HL-60 (cell line): ENCODE measurements at places on chromosomes 2 and 18.

- DNase-seq = no peak
Observed at GRCh38 chr18:66895631-66896030, 291.7 kb upstream of the CDH19 start.

GRCh38 chr2:36584148-36584794 is 13.7 kb downstream of the FEZ2 start:
- DNase-seq = no peak

- DNase-seq = no peak
Observed at GRCh38 chr2:37418956-37419355, 74.5 kb downstream of the QPCT start.

DNA sequence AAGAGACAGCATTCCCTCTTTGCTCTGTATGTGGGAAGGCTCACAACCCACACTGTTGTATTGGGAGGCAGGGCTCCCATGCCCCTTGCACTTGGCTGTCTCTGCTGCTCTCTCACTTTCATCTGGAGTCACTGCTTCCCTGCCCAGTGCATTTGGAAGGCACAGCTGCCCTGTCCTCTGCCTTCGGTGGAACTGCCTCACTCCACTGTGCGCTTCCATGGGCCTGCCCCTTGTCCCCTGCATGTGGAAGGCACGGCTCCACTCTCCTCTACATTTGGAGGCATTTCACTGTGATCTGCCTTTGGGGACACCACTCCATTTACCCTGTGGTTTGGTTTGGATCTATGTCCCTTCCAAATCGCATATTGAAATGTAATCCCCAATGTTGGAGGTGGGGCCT is 9.1 kb upstream of the PROM2 start:
- DNase-seq = no peak

- no peak for DNase-seq
Observed at GRCh38 chr2:156115338-156115737, 217.2 kb downstream of the NR4A2 start.

GRCh38 chr18:60163622-60164021 is 209.0 kb downstream of the MC4R start:
- no peak for DNase-seq

DNA sequence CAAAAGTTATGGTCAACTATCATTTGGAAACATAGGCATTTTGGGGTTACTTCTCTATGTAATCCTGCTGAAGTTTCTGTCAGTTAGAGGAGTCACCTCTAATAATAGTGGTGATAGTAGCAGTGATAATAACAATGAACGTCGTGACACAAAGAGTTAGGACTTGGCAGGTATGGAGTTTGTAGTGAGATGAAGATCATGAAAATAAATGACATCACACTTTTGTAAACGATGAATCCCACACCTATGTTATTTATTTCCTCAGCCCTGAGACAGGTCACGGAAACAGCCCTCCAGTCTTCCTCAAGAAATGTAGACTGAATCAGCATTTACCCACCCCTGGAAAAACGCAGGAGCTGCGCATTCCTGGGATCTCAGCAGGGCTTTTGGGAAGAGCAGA is 38.8 kb downstream of the TSN start:
- DNase-seq = no peak

- DNase-seq = no peak
Observed at GRCh38 chr2:37797081-37797480, 125.6 kb upstream of the CDC42EP3 start.

DNA sequence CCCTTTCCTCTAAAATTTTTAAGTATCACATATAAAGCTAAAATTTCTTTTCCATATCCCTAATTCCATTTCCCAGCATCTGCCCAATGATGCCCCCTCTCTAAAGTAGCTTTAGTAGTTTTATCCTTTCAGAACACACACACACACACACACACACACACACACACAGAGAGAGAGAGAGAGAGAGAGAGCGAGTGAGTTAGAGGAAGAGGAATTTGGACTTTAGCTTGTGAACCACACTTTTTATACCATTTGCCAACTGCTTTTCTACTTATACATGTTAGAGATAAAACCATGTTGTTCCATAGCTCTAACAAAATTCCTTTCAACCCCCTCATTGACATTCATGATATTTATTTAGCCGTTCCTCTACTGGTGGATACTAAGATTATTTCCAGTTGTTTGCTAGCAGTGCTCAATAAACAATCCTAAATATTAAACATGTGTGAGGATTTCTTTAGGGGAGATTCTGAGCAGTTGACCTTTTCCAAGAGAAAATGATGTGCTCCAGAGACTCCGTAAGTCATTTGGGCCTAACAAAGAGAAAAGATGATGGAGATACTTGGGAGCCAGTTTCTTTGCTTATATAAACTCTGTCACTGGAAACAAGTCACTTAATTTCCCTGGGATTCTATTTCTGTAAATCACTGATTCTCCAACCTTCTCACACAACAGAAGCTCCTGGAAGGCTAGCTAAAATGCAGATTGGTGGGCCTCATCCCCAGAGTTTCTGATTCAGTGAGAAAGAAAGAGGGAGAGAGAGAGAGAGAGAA is 229.7 kb upstream of the SP5 start:
- no peak for DNase-seq

- no peak for DNase-seq
Observed at GRCh38 chr2:205483095-205483494, 199.2 kb upstream of the NRP2 start.

DNA sequence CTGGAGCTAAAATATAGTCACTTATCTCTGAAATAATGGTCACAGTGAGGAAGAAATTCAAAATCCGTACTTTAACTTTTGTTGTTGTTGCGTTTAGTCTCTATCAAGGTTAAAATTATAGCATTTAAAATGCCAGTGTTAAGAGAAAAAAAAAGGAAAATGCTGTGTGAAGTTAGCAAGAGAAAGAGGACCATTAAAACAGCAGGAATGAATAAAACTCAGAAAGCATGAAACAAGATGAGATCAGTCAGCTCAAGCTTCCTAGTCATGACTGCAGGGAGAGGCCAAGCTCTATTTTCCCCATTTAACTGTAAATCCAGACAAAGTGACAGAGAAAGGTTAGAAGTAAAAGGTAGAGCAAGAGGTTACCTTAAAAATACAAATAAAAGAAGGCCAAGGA is 281.7 kb upstream of the ATP5MC3 start:
- DNase-seq = no peak

DNA sequence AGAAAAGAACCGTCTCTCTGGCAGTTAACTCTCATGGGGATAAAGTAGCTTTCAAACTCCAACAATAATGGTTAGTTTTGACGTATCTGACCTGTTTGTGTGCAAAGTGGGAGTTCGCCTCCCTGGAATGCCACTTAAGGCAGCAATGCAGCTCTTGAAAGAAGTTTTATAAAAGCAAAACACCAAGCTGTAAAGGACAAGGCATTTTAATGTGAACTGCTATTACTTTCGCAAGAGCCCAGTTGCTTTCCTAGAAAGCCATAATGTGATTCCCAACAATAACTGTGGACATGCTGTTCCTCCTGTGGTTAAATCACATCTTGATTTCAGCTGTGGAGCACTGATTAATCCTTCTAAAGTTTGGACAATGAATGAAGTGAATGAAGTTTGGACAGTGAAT is 303.7 kb downstream of the PTPRM start:
- DNase-seq = no peak

DNA sequence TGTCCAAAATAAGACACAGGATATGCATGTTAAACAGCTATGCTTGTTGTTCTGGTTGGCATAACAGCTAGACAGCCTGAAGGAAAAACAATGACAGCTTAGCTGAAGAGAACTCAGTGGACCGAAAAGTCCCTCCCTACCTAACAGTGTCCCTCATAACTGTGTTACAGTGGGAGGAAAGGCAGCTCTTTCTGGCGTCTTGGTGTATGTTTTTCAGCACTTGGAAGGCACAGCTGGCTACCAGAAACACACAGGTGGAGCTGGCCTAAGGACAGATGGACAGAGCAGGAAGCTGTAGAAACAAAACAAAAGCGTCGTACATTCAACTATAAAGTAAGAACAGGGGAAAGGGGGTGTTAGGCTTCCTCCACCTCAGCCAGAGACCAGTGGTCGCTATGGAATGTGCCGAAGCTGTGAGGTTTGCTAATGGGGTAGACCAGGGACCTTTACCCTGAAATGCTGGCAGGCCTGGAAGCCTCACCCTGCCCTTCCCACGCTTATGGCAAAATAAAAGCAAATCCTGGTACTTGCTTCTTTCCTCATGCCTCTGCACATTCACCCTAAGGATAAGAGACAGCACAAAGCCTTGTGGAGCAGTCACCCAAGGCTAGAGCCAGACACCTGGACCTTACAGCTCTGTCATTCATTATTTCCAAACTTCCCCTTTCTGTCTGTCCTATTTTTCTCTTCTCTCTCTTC is 103.5 kb upstream of the TRIB2 start:
- no peak for DNase-seq
